ENCODE measurements at places on chromosomes 1 and 21.

DNA sequence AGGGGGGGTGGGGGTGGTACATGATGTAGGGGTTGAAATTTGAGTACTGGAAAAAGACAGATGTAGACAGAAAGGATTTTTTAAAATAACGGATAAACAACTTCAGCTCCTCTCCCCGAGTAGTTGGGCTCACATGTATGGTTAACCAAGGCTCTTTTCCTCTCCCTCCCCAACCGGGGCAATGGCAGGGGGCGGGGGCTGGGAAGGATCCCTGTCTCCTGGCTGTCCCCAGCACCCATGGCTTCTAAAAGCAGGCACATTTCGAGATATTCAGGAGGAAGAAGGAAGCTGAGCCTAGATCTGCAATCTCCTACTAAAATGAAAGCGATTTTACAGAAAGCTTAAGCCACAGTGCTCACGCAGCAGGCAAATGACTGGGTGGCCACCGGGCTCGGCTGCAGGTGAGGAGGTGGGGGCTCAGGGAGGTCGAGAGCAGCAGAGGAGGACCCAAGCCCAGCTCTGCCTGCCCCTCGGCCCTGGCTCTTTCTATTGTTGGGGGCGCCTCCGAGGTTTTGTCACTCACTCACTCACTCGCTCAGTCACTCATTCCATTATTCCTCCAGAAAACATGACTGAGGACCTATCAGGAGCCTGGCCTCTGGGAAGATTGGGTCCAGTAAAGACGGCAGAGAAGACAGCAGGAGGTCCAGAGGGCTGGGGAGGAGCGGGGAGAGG, 573.3 kb downstream of the PTPRU start:
- DNase-seq: no peak

- no peak for DNase-seq
These were observed 42.3 kb upstream of the RUNX3 start for GRCh38 chr1:24972221-24972914.

- no peak for DNase-seq
These were observed 109.0 kb downstream of the PPIAL4G start for GRCh38 chr1:148374101-148374500.

GRCh38 chr1:219927956-219928790, at the start of gene SLC30A10:
SLC30A10 (minus strand) TSS chr1:219928557; CDS start chr1:219928440, 117 bp downstream.
- DNase-seq: no peak

DNA sequence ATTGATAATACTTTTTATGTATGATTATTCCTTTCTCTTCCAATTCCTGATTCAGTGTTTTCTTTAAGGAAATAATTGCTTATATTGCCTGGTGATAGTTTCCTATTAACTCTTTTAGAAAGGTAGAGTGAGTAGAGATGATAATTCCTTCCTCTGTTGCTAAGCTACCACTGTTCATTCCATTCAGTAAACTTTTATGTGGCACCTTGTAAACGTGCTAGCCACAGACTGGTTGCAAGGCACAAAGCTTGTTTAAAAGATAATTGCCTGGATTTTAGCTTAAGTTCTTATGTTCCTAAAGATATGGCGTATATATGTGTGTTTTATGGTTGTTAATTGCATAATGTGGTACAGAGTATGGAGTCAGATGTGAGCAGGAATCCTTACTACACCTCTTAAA, 3.2 kb downstream of the ZFYVE9 start:
- DNase-seq: no peak

DNA sequence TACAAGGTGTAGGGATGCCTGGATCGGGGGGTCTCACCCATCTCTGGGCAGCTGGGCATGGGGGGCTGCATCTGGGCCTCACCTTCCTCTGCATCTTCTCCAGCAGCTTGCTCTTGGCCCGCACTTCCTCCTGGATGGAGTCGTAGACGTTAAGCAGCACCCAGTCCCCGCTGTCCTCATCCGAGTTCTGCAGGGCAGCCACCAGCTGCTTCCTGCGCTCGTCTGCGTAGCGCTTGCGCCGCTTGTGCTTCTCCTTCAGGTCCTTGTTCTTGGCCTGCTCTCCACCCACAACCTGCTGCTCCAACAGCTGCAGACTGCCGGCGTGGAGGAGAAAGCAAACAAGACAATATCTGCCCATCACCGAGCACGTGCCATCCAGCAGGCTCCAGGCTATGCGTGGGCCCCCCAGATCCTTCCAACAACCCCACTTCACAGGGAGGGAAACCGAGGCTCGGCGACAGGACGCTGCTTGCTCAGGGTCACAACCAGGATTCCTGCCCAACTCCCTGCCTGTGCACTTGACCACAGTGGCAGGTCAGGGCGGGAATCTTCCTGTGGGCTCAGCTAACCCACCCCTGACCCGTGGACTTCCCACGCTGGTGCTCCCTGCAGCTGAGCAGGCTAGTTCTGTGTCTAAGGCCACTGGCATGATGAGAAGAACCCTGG, 21.5 kb upstream of the DDOST start:
- peak; percentile 40 for DNase-seq

- no peak for DNase-seq
These were observed 31.9 kb downstream of the GPR88 start for GRCh38 chr1:100569888-100570287.

DNA sequence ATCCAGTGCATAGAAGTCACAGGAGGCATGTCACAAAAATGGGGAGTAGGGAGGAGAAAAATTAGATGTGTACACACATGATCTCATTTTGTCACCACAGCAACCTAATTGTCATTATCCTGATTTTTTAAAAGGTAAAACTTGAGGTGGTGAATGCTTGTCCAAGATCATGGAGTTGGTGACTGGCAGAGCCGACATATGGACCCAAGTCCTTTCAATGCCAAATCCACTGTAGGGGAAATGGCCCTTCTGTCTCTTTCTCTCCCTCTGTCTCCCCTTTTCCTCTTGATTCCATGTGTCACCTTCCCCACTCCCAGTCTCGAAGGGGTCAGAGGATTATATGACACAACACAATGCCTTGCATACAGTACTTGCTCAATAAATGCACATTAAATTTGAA, 65.7 kb upstream of the JUN start:
- no peak for DNase-seq

- peak; percentile 19 for DNase-seq
These were observed 24.5 kb downstream of the CLIC6 start for GRCh38 chr21:34693192-34693810.

GRCh38 chr1:162302306-162303003, 74.2 kb downstream of the SPATA46 start:
- DNase-seq: no peak

- no peak for DNase-seq
These were observed 175.1 kb downstream of the CAMTA1 start for GRCh38 chr1:6960291-6960811.

DNA sequence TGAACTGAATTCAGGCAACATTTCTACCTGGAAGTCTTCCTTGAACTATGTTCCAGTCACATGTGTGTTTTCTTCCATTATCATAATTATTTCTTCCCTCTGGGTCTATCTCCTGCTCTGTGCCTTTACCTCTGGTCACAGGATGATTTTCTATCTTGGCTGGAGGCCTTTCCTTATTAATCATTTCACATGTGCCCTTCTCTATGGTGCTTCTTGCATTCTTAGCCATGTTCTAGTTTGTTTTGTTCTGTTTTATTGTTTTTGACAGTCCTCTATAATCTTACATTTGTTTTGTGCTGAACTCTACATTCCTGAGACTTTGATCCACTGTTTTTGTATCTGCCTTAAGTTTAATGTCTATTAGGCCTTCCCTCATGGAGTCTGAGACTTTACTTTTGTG, 51.0 kb downstream of the SGIP1 start:
- DNase-seq: no peak

DNA sequence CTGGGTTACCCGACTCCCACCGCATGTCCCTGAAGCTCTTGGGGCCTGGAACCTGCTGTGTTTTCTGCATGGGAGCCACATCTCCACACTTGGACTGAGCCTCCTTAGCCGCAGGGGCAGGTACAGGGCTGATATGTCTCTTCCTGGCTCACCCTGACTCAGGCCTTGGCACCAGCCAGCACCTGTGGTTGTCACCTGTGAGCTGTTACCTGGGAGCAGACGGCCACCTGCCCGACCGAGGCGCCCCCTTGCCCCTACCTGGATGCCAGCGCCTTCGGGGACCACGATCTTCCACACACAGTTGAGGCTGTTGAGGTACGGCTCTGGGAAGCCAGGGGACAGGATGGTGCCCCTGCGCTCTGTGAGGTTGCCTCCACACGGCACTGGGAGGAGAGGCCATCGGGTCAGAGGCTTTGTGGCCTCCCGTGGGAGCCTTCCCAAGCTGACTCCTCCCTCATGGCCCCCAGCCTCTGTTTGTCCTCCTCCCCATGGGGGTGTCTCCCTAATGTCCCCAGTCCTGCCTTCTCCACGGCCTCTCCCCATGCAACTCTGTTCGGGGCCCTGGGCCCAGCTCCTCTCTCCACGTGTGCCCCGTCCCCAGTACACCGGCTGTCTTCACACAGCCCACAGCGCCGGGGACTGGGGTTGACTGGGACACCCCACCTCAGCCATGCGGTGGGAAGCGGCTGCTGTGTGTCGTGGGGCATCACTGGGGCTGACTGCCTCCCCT, 152.0 kb downstream of the ZSCAN20 start:
- DNase-seq: no peak

- no peak for DNase-seq
These were observed 17.2 kb downstream of the JAK1 start for GRCh38 chr1:64948905-64949833.

DNA sequence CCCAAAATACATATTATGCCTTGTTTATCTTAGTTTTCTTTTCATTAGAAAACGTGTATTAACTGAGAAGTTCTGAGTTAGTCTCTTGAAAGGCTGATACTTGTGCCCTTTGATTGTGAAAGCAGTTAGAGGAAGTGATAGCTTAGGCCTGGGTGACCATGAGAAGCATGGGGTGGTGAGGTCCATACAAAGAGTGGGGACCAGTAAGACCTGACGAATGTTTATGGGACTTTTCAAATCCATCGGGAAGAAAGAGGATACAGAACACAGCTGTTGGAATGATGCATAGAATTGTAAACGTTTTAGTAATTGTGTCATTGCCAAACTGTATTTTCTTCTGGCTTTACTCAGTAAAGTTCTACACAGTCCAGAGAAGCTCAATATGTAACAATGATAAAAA, 259.8 kb downstream of the LMO4 start:
- DNase-seq: no peak

- DNase-seq: no peak
These were observed 7.1 kb upstream of the PEF1 start for GRCh38 chr1:31651766-31652165.
